OCI-LY7 (cell line): ENCODE measurements at places on chromosomes 3 and 15. TPM values are rescaled to one million over a fixed set of nuclear protein-coding genes. Genes with fewer than 3 reads are reported as not detected.

DNA sequence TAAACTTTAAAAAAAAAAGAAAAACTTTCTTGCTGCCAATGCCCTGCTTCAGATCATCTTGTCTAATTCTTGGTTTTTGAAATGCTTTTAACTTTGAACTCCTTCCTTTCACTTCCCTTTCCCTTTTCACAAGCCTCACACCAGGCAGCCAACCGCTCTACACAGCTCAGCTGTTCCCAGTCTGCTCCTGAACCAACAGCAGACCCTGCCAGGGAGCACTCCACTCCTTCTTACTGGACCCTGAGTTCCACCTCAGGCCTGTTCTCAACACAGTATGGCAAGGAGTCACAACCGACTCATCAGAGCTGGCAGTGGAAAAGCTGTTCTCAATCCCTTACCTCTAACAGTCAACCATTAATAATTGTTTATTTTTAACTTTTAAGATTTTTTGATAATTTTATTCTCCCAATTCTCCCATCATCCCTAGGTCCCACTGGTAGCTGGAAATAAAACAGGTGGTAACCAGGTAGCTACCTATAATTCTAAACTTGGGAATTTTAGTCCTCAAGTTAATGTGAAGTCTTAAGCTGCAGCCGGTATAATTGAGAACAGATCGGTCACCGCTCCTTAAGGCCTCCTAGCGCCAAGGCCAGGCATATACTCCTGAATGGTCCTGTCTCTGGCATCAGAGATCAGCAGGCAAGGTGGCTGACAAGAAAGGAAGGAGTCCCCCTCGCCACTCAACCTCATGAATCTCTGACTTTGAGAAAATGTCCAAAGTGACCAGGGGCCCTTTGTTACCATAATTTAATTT lies 43.9 kb downstream of the BOC start:
- peak; percentile 8 for DNase-seq

The CAMP gene
- 33.6 and 56.8 TPM in 2 replicates for total RNA-seq

The FLNB gene
- total RNA-seq, result 39.1 and 39.7 TPM in 2 replicates

DNA sequence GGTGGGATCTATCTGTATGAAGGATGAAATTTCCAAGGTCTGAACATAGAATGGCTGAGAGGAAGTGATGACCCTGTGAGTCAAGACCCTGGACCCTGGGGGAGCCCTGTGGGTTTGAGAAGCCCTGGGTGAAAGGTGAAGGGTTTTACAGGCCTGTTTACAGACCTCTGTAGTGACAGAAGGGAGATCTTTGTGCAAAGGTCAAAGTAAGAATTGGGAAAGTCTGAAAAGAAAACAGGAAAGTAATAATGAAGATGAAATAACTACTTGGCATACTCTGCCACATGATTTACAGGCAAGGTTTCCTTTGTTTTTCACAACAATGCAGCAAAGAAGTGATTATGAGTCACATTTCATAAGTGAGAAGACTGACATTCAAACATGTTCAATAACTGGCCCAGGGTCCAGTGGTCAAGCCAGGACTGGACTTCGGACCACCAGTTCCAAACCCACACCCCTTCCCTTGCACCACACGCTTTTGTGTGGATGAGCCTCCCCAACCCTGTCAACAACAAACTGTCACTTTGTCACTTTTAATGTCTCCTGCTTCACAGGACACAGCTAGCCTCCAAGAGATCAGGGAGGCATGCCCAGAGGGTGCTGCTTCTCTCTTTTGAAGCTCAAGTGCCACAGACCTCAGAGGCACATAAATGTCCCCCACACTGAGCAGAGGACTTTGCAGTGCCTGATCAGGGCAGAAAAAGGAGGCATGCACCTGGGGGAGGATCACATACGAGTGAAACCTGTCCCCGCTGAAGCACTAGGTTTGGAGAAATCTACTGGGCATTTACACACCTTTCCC lies 21.5 kb downstream of the CD86 start:
- peak; percentile 48 for DNase-seq

- no peak for DNase-seq
Observed at GRCh38 chr3:194756460-194756779, 70.7 kb downstream of the FAM43A start.

The PIGBOS1 gene
- 14.8 and 15.6 TPM in 2 replicates for total RNA-seq

The PDIA3 gene
- 243 and 293 TPM in 2 replicates for total RNA-seq

DNA sequence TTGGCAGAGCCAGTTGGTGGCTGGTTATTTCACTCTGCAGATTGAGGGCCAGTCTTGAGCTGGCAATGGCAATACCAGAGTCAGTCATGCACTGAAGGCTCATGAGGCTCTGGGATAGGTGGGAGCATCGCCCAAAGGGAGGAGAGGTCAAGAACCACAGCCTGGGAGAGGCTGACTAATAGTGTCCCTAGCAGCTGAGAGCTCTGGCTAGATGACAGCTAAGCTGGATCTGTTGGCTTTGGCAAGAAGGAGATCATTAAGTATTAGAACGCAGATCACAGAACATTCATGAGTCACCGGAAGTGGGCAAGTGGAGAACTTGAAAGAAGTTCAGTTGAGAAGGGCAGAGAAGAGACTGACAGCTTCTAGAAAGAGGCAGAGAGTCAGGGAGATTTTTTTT lies 521.1 kb downstream of the NR2F2 start:
- no peak for DNase-seq

DNA sequence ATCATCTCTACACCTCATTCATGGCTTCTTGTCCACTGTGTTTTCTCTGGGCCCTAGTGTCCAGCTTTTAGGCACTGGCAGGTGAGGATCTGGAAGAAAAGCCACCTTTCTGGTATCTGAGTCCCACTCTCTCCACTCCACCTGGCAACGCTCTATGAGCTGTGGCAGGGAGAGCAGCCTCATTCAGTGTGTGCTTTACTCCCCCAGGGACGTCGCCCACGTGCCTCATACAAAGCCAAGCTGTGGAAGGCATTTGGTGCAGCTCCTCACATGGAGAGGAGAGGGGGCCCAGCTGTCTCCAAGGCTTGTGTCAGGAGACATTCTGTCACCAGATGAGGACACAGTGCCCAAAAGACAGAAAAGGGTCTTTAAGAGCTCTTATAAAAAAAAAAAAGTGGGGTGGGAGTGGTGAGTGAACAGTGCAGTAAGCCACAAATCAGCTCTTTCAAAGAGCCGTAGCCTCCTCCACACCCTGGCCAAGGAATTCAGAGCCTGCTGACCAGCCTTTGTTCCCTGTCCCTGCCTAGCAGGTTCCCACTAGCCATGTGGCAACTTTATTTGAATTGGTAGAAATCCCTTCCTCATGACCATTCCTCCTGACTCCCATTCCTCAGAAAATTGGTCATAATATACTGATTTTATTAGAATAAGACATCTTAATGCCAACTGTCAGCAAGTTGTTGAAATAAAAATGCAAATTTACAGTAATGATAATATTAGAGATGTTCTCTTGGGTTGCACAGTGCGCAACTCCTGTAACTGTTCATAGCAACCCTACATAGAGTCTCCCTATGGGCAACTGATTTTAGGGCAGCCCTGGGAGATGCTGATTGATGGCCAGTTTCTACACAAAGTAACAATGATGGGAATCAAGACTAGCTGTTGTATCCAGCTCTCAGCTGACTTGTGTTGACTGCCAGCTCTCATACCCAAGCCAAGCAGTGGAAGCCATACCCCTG lies 29.5 kb downstream of the GALNT15 start:
- no peak for DNase-seq

DNA sequence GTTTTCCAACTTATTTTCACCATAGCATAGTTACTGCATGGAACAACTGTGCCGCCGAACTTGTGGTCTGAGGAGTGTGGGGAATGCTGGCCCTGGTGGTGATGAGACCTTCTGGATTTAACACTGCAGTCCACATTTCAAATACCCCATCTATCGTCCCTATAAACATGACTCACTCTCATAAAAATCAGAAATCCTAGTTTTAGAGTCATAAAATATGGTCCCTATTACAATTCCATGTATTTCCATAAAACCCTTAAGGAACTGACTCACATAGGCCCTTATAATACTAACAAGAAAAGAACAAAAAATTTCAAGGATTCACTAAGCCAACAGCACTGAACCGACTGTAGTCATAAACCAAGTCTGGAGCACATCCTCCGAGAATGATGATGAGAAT lies 147.2 kb downstream of the FOXP1 start:
- DNase-seq, result no peak

- peak; percentile 93 for DNase-seq
Observed at GRCh38 chr3:187999821-188000220, 154.1 kb upstream of the LPP start.
